Left ventricle myocardium inferior (tissue), 1 donor: ENCODE measurements at places on chromosomes 4 and X. TPM values are rescaled to one million over a fixed set of nuclear protein-coding genes. Genes with fewer than 3 reads are reported as not detected.

Gene TNMD
- 0.22 TPM for total RNA-seq

Gene NKX6-1
- not detected for total RNA-seq

Gene KIT
- total RNA-seq: 1.2 TPM

Gene EMCN
- 43.6 TPM for total RNA-seq

Gene SLC9A7
- 1.9 TPM for total RNA-seq

Gene MAGEA10
- total RNA-seq: not detected

Gene TMPRSS11A
- total RNA-seq: not detected

Gene NOX1
- total RNA-seq: not detected

Gene C1QTNF7
- total RNA-seq: 2.4 TPM

Gene SLC49A3
- 12.0 TPM for total RNA-seq

Gene DCAF12L2
- 0.11 TPM for total RNA-seq
